ENCODE measurements at places on chromosomes 6 and 20. TPM values are rescaled to one million over a fixed set of nuclear protein-coding genes. Genes with fewer than 3 reads are reported as not detected.

GRCh38 chr6:878179-878578, 185.2 kb upstream of the EXOC2 start:
- no peak for DNase-seq

DNA sequence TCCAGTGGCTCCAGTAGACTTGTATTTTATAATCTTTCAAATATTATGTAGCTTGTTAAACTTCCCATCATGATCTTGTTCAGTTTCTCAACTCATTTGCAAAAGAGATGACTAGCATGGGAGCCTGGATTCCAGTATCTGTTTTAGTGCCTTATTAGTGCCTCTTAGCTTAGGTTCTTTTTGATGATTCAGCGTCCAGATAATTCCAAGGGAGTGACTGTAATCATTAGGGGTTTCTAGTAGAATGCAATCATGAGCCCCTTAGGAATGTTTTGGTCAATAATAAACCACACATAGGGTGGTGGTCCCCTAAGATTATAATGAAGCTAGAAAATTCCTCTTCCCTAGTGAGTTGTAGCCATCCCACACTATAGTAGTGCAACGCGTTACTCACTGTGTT, 7.0 kb downstream of the CD2AP start:
- no peak for DNase-seq

ADGB gene
- not detected for total RNA-seq

ZSCAN31 gene
- total RNA-seq, result 0.93 TPM

JAG1 gene
- total RNA-seq, result not detected

DNA sequence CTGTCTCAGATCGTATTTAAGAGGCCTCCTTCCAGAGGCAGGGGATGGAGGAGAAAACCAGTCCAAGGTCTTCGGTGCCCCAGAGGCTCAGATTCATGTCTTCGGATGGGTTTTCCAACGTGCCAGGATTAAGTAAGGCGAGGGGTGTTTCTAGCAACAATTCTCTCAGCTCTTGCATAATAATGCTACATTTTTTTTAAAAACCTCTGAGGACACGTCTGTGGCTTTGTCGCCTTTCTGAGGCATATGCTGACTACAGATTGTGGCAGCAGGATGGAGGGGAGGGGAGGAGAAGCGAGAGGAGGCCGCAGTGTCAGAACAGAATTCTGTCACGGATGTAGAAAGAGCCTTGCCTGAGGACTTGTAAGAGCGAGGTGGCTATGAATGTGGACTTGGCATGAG, 17.7 kb upstream of the CCDC167 start:
- DNase-seq, result peak; percentile 69

DNA sequence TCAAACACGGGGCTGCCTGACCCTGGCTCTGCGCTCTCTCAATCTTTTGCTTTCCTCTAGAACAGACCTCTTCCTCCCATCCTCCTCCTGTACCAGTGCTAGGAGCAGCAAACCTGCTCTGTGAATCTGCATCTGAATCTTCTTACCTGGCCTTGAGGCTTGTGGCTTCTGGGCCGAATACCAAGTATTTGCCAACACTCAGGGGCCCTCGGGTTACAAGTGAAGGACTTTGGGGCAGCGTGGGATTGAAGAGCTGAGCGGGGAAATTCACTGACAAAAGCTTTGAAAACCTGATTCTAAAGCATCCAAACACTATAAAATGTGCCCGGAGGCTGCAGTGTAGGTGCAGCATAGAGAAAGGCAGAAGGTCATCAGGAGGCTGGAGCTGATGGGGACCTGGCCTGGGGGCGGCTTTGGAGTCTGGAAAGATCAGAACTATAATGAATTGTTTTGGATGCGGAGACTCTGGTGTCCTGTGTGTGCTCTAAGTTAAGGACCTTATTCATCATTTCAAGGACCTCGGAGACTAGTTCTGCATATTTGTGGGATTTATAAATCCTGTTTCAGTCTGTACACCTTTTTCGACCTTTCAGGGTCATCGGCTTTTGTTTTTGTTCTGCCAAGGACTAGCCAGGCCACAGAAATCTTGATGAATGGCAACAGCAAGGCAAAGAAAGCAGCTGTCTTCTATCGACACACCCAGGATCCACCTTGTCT, 16.4 kb upstream of the IGF2R start:
- no peak for DNase-seq

SUMO4 gene
- total RNA-seq, result 5.0 TPM

SIRPB2 gene
- 0.30 TPM for total RNA-seq

DOK5 gene
- total RNA-seq, result 0.85 TPM
